Mammary epithelial cell (primary cell): ENCODE measurements at places on chromosomes 12 and 14. TPM values are rescaled to one million over a fixed set of nuclear protein-coding genes. Genes with fewer than 3 reads are reported as not detected.
A peak's percentile ranks its signal among the peaks of the same experiment; 100 is the strongest.

The NEMF gene
- total RNA-seq, result 44.8 TPM

The PRB2 gene
- not detected in 2 replicates for total RNA-seq

The RNASE3 gene
- total RNA-seq, result not detected

The SERPINA9 gene
- total RNA-seq, result not detected

The PTPN6 gene
- 16.7 and 27.0 TPM in 2 replicates for total RNA-seq

The PTHLH gene
- total RNA-seq, result 106 TPM

DNA sequence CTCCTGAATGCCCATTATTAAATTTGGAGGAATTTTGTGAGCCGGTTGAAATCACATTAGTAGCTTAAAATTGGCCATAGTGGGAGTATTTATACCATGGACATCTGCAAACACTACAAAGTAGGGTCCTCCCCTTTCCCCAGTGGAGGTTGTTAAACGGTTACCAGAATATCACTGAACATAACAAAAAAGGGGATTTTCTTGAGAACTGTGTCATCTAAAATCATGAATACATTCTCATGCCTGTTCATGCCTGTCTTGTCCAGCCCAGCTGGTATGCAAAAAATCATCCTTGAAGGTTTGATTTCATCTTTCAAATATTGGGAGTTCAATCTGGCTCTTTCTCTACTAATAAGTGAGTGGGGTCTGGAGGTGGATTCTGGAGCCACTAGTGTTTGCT, 96.4 kb downstream of the OTOGL start:
- no peak for DNase-seq

- DNase-seq, result no peak
These were observed 36.2 kb downstream of the ANAPC7 start for GRCh38 chr12:110367181-110367864.

GRCh38 chr14:34258318-34258717, 203.7 kb downstream of the SPTSSA start:
- peak; percentile 77 for DNase-seq

DNA sequence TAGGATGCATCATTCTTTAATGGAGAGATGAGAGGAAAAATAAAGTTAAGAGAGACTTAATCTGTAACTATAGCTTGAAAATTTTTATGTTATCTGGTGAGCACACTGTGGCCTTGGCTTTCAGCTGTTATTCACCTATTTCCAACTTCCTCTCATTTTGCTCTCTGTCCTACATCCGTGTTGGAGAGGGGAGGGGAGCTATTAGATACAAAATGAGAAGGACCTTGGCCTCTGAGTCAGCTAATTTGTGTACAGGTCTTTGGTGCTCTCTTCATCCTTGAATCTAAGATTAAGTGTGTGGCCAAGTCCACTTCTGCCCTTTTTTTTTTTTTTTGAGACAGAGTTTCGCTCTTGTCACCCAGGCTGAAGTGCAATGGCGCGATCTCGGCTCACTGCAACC, 887 bp upstream of the APOBEC1 start:
- DNase-seq, result no peak

DNA sequence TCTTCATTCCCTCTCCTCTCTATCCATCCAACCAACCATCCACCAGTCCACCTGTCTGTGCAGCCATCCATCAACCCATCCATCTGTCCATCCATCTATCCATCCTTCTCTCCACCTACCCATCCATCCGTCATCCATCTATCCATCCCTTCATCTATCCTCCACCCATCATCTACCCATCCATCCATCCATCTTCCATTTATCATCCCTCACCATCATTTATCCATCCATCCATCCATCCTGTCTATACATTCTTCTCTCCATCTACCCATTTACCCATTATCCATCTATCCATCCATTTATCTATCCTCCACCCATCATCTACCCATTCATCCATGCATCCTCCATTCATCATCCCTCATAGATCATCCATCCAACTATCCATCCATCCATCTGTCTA, 24.4 kb downstream of the AACS start:
- DNase-seq, result no peak

DNA sequence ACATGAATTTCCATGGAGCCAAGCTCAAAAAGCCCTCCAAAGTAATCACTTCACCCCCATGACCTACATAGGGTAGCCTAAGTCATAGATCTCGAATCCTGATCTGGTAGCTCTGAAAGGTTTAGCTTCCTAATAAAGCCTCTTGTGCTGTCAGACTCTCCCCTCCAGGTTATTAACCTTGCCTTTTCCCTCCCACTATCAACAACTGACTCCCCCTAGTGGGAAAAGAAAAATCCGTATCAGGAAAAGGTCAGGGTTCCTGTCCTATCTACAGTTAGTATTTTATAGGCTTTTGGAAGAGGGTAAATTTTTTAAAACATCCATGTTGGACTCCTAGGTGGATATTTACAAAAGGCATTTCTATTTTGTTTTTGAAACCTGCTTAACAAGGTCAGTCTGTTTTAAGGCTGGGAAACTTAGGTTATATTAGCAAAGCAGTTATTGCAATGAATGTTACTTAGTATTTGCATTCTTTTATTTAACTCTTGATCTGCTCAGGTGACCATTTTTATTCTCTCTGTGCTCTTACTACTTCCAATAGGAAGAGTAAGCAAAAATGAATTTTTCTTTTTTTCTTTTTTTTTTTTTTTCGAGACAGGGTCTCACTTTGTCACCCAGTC, 8.0 kb downstream of the YY1 start:
- peak; percentile 47 for DNase-seq

GRCh38 chr12:56237552-56237951, 7.7 kb downstream of the SLC39A5 start:
- no peak for DNase-seq

- no peak for DNase-seq
These were observed 24.3 kb downstream of the BTBD6 start for GRCh38 chr14:105272623-105273022.

DNA sequence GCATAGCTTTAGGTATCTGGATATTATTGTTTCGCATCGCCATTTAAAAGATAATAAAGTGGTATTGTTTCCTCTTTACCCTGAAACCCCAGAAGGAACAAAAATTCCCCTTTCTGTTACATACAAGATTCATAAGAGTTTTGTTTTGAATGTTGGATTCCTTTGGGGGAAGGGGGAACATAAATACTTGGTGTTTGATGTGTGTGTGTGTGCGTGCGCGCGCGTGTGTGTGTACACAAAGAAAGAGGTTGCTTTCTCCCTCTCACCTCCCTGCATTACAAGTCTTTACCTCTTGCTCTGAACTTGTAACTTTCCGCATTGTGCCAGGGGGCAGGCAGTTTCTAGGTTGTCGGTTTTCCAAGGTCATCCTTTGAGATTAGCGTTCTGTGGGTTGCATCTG, 76.4 kb downstream of the GPATCH2L start:
- DNase-seq, result no peak

- DNase-seq, result no peak
These were observed 2.3 kb downstream of the DGLUCY start for GRCh38 chr14:91115986-91116770.
